Osteocyte (in vitro differentiated cells): ENCODE measurements at places on chromosomes 12 and 14. TPM values are rescaled to one million over a fixed set of nuclear protein-coding genes. Genes with fewer than 3 reads are reported as not detected.

- peaks cover 4% of the 10 kb centered on the region for H3K36me3 ChIP-seq
- no peak overlapping the region for H3K4me3 ChIP-seq
- no peaks in the 10 kb centered on the region for H3K27me3 ChIP-seq
- no peak for DNase-seq
Observed at GRCh38 chr12:93880853-93881522, 203.8 kb downstream of the CRADD start.

DNA sequence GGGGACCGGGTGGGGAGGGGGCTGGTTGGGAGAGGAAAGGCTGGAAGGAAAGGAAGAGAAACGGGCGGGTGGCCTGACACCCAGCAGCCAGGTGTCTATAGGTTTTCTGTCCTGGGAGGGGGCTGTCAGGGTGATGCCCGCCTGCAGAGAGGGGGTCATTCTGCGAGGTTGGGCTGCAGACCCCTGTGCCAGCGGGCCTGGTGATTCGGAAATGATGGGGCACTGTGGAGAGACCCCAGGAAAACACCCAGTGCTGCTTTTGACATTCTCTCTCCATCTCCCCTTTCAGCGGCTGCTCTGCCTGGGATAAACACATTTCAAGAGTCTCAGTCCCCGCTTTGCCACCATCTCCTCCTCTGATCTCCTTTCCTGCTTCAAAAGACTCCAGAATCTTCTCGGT is 168.5 kb upstream of the RTL1 start:
- H3K27ac ChIP-seq, result peak overlapping the region; percentile 90
- H3K36me3 ChIP-seq, result no peaks in the 10 kb centered on the region
- no peaks in the 10 kb centered on the region for H3K27me3 ChIP-seq

DNA sequence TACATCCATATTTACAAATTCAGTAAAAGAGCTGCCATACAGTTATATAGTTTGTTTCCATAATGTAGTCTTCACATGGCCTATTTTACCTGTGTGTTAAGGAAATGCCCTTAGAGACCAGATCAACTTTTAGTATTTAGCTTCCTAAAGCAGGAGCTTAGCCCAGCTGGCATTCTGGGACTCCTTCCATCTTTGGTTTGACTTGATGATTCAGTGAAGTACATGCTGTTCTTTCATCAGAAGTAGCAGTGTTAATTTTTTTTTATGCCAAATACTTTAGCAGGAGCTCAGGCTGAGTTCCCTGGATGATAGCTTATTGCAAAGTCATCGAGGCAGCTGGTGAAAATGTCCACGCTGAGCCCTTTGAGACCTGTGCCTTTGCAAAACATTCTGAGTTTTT is 101.0 kb downstream of the FOXG1 start:
- no peaks in the 10 kb centered on the region for H3K4me1 ChIP-seq
- no peaks in the 10 kb centered on the region for H3K27me3 ChIP-seq
- H3K27ac ChIP-seq, result no peak overlapping the region
- H3K36me3 ChIP-seq, result no peaks in the 10 kb centered on the region
- no peak for DNase-seq

DNA sequence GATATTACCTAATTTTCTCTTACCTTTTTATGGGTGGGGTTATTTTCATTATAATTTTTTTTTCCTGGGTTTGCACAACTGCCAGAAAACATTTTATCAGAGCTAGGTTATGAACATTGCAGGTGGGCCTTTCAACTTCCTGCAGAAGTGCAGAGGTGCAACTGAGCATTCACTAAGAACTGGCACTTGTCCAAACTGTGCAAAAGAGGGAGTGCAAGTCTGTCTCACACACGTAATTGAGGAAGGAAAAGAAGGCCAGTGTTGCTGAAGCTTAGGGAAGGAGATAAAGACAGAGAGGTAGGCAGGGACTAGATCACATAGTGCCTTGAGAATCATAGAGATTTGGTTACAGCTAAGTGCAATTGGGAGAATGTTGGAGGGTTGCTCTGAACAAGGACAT is 14.1 kb upstream of the AMN1 start:
- H3K4me3 ChIP-seq, result no peak overlapping the region
- no peaks in the 10 kb centered on the region for H3K27me3 ChIP-seq

GRCh38 chr12:124660851-124661250 is 93.4 kb upstream of the NCOR2 start:
- H3K27me3 ChIP-seq, result no peaks in the 10 kb centered on the region
- H3K27ac ChIP-seq, result no peak overlapping the region
- no peak for DNase-seq
- H3K4me3 ChIP-seq, result no peak overlapping the region
- H3K36me3 ChIP-seq, result no peaks in the 10 kb centered on the region
- peaks cover 43% of the 10 kb centered on the region for H3K4me1 ChIP-seq

GRCh38 chr14:84485036-84485435 is 1044.9 kb upstream of the FLRT2 start:
- peaks cover 31% of the 10 kb centered on the region for H3K4me1 ChIP-seq
- H3K36me3 ChIP-seq, result no peaks in the 10 kb centered on the region
- H3K4me3 ChIP-seq, result no peak overlapping the region
- no peak for DNase-seq
- no peaks in the 10 kb centered on the region for H3K27me3 ChIP-seq
- no peak overlapping the region for H3K27ac ChIP-seq

DNA sequence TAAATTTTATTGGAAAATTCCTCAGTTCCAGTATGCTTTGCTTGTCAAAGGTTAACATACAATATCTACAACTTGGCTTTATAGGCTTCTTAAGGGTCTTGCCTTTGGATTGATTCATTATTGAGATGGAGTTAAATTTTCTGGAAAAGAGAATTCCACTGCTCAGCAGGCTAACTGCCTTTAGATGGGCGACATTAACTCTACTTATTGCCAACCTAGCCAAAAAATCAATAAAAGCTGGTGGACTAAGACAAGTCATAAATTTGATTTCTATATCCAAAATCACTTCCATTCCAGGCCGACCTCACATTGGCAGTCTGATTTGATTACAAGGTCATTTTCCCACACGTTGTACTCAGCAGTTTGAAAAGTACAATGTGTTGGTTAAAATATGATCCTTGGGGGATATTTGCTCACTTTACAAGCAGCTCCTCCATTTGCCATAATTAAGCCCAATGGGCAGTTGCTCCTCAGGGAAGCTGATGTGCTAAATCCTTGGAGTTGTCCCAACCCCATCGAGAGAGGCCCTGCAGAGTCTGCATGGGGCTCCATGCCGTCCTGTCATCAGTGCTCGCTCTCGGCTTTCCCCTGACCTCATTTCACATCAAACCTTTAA is 36.1 kb upstream of the CRY1 start:
- no peak overlapping the region for H3K27ac ChIP-seq
- H3K36me3 ChIP-seq, result no peaks in the 10 kb centered on the region
- H3K4me3 ChIP-seq, result no peak overlapping the region
- H3K27me3 ChIP-seq, result peaks cover 23% of the 10 kb centered on the region
- H3K4me1 ChIP-seq, result no peaks in the 10 kb centered on the region

DNA sequence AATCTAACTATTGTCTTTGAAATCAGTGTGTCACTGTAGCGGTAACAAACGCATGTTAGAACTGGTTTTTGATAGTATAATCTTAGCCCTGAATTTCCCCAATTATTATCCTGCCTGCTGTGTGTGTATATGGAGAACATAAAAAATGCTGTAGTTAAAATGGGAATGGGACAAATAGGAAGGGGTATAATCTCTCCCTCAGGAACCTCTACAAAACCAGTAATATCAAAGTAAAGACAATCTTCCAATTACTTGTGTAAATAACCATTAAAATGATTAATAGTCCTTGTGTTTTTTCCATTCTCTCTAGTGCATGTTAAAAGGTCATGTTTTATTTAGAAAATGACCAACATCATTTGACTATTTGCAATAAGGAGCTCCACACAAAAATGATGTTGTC is 200.1 kb upstream of the TMTC1 start:
- H3K36me3 ChIP-seq, result peaks cover 2% of the 10 kb centered on the region
- H3K27me3 ChIP-seq, result peaks cover 4% of the 10 kb centered on the region
- H3K4me1 ChIP-seq, result peaks cover 14% of the 10 kb centered on the region
- H3K4me3 ChIP-seq, result no peak overlapping the region
- H3K27ac ChIP-seq, result no peak overlapping the region

GRCh38 chr12:99649551-99649950 is 2.0 kb downstream of the GARIN6 start:
- no peaks in the 10 kb centered on the region for H3K36me3 ChIP-seq
- no peaks in the 10 kb centered on the region for H3K4me1 ChIP-seq
- no peak overlapping the region for H3K27ac ChIP-seq
- H3K4me3 ChIP-seq, result no peak overlapping the region

- H3K27me3 ChIP-seq, result no peaks in the 10 kb centered on the region
- no peaks in the 10 kb centered on the region for H3K36me3 ChIP-seq
- no peak for DNase-seq
- no peak overlapping the region for H3K27ac ChIP-seq
Observed at GRCh38 chr12:7966563-7966962, 30.6 kb upstream of the SLC2A3 start.

DNA sequence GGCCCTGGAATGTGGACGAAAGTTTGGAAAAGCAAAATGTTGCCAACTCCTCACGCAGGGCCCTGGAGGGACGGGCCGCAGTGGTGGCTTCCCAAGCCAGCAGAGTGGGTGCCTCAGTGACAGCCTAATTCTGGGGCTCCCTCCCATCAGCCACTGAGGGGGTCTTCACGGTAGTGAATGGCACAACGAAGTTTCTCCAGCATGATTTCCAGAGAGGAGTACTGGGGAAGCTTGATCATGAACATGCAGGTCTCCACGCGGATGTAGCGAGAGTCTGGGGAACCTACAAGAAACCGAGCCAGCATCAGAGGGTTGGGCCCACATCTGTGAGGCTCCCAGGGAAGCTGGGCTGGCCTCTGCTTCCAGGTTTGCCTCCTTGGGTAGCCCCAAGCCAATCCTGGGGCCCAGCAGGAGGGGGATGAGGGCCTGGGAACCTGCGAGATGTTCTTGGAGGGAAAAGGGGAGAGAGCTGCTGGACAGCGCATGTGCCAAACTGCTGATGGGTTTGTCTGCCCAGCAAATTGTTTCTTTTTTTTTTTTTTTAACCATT is 37.0 kb downstream of the TRAFD1 start:
- peaks cover 47% of the 10 kb centered on the region for H3K36me3 ChIP-seq
- no peaks in the 10 kb centered on the region for H3K4me1 ChIP-seq
- DNase-seq, result no peak
- H3K4me3 ChIP-seq, result no peak overlapping the region
- no peaks in the 10 kb centered on the region for H3K27me3 ChIP-seq

DNA sequence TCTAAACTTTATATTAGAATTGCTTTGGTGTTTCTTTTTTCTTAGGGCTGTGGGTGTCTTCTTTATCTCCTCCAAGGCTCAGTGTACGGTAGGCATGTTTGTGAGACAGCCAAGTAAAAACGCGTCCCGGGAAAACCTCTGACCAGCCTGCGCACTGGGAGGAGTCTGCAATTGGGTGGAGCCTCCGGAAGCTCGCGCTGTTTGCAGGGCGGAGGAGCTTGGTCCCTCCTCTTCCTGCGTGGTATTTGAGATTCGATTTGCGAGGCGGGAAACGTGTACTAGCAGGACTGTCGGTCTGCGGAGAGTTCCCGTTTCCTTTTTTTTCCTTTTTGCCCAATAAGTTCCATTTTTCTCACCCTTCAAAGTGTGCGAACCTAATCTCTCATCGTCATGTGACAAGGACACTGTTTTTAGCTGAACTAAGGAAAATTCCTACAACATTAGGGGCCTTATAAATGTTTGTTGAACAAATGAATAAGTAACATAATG is 182.1 kb upstream of the OTX2 start:
- H3K27me3 ChIP-seq, result no peaks in the 10 kb centered on the region
- no peak overlapping the region for H3K4me3 ChIP-seq
- no peak overlapping the region for H3K27ac ChIP-seq

GRCh38 chr14:64640839-64641238 is 63.4 kb upstream of the PLEKHG3 start:
- DNase-seq, result no peak
- no peaks in the 10 kb centered on the region for H3K27me3 ChIP-seq

- DNase-seq, result peak; percentile 17
- H3K36me3 ChIP-seq, result no peaks in the 10 kb centered on the region
- no peak overlapping the region for H3K4me3 ChIP-seq
- no peak overlapping the region for H3K27ac ChIP-seq
- peaks cover 4% of the 10 kb centered on the region for H3K27me3 ChIP-seq
Observed at GRCh38 chr14:77988096-77988870, 181.9 kb upstream of the NRXN3 start.

DNA sequence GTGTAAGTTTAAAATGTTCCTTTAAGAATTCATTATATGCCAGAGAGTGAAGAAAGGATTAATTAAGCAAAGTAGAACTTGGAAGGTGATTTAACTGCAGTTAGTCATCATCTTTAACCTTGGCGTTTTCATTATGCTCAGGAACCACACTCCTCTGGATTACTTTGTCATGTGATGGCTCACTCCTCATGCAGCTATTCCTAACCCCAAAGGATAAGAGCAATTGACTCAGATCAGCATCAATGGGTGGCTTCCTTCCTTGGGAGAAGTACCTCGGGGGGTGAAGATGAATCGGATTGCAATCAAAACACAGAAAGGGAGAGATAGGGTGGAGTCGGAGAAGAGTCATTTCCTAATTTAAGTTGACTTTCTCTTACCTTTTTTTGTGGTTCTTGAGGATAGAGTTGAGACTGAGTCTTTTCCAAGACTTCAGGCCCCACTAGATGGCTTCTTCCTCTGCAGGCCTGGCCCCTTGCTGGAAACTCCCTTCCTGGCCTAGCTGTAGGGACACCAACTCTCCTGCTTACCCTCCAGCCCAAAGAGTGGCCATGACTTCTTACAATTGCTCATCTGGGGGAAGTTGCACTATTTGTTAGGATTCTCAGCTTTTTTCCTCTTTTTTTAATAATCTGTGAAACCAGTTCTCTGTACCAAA is 238.6 kb upstream of the DDHD1 start:
- H3K4me3 ChIP-seq, result no peak overlapping the region
- DNase-seq, result no peak
- peaks cover 5% of the 10 kb centered on the region for H3K36me3 ChIP-seq
- H3K27ac ChIP-seq, result peak overlapping the region; percentile 32
- peaks cover 11% of the 10 kb centered on the region for H3K4me1 ChIP-seq

GRCh38 chr12:113921430-113921829 is 44.7 kb downstream of the RBM19 start:
- no peaks in the 10 kb centered on the region for H3K27me3 ChIP-seq
- no peaks in the 10 kb centered on the region for H3K4me1 ChIP-seq
- H3K4me3 ChIP-seq, result no peak overlapping the region
- H3K36me3 ChIP-seq, result peaks cover 23% of the 10 kb centered on the region
- no peak overlapping the region for H3K27ac ChIP-seq

- peaks cover 25% of the 10 kb centered on the region for H3K4me1 ChIP-seq
- H3K27me3 ChIP-seq, result peaks cover 3% of the 10 kb centered on the region
- no peak overlapping the region for H3K4me3 ChIP-seq
- DNase-seq, result no peak
Observed at GRCh38 chr12:122732611-122733010, 2.0 kb upstream of the HCAR1 start.

DNA sequence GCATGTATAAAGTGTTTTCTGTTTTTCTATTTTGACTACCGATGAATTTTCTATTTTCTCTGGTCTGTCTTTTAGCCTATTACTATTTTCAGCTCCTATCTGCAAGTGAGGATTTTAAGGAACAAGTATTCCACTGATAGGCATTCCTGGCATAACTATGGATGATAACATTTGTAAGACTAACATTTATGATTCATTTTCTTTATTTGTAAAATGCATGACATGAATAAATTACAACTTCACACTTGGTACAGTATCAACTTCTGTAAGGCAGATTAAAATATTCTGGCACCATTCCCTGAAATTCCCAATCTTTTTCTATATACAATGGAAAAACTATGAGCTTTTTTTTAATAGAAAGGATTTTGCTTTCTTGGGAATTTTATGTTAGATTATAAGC is 121.0 kb upstream of the GARIN2 start:
- H3K36me3 ChIP-seq, result peaks cover 2% of the 10 kb centered on the region
- peaks cover 8% of the 10 kb centered on the region for H3K4me1 ChIP-seq
- DNase-seq, result no peak
- H3K27me3 ChIP-seq, result no peaks in the 10 kb centered on the region
- no peak overlapping the region for H3K27ac ChIP-seq

CCDC63 gene
- total RNA-seq, result not detected in 2 replicates

TDRD9 gene
- not detected in 2 replicates for total RNA-seq

RCOR1 gene
- 23.6 and 27.4 TPM in 2 replicates for total RNA-seq

PIWIL1 gene
- total RNA-seq, result not detected in 2 replicates

CLEC2A gene
- total RNA-seq, result not detected in 2 replicates

APOF gene
- total RNA-seq, result not detected in 2 replicates

NGB gene
- not detected in 2 replicates for total RNA-seq

TMPRSS12 gene
- not detected in 2 replicates for total RNA-seq

GDF3 gene
- total RNA-seq, result not detected in 2 replicates
